ENCODE measurements at places on chromosomes 2 and 18. TPM values are rescaled to one million over a fixed set of nuclear protein-coding genes. Genes with fewer than 3 reads are reported as not detected.

The IL36B gene
- not detected for total RNA-seq

GRCh38 chr2:207311316-207312005, 145.7 kb upstream of the KLF7 start:
- no peaks in the 10 kb centered on the region for H3K27me3 ChIP-seq
- H3K36me3 ChIP-seq: no peaks in the 10 kb centered on the region
- no peak overlapping the region for H3K4me3 ChIP-seq

- no peak overlapping the region for H3K27ac ChIP-seq
- no peaks in the 10 kb centered on the region for H3K36me3 ChIP-seq
- DNase-seq: no peak
- H3K27me3 ChIP-seq: no peaks in the 10 kb centered on the region
- H3K4me3 ChIP-seq: no peak overlapping the region
Measured at GRCh38 chr2:187719510-187719909, 165.3 kb upstream of the TFPI start.

DNA sequence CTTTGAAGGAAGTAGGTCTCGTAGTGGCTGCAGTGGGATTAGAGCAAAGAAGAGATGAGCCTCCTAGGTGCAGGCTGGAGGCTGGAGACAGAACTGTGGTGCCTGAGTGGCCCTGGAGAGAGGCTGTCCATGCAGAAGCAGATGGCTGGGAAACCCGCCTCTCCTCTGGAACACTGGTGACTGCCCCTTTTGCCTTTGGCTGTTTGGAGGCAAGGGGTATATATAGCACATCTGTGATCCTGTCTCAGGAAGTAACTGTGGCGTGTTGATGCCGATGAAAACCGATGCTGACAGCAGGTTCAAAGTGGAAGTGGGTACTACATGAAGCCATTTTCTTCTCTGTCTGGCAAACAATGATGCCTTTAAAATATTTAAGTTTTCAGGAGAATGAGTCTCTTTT, 43.5 kb downstream of the SLC9A2 start:
- DNase-seq: no peak
- no peak overlapping the region for H3K4me3 ChIP-seq
- H3K36me3 ChIP-seq: no peaks in the 10 kb centered on the region
- no peaks in the 10 kb centered on the region for H3K4me1 ChIP-seq
- H3K27me3 ChIP-seq: no peaks in the 10 kb centered on the region

DNA sequence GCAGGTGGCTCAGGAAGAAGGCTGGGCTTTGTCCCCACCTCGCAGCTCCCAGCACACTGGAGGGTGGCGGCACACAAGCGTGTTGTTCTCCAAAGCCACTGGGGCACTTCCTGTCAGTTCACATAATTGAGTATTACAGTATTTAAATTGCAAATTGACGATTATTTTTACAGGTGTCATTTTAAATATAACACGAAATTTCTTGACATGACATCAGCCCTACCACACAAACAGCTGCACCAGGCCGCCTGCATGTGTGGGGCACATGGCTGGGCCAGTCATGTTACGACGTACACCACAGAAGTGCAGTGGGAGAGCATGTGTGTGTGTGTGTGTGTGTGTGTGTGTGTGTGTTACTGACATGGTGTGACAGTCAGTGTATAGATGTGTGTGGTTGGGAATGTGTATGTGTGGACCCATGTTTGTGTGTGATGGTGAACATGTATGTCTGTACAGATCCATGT, 155.6 kb downstream of the TTC32 start:
- no peak for DNase-seq
- no peak overlapping the region for H3K27ac ChIP-seq
- H3K36me3 ChIP-seq: no peaks in the 10 kb centered on the region
